ENCODE measurements at places on chromosomes 13 and 19.

DNA sequence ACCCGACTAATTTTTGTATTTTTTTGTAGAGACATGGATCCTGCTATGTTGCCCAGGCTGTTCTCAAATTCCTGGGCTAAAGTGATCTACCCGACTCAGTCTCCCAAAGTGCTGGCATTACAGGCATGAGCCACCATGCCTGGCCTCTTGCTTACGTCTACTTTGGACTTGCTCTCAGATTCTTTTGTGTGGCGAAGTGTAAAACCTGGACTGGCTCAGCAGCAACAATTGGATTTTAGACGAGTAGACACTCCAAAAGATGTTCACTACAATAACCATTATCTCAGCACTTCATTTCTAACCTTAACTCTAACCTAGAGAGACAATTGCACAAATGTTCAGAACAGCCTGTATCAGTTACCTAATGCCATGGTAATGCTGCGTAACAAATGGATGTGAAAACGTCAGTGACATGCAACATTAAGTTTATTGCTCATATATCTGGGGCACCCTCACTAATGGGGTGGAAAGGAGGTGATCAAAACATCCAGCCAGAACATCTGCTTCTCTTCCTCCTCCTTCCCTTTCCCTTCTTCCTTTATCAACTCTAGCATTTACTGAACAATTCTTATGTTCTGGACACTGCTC is 124.9 kb upstream of the MRI1 start:
- DNase-seq, result no peak

GRCh38 chr19:7199613-7200533 is 94.3 kb downstream of the INSR start:
- DNase-seq, result peak; percentile 30

- no peak for DNase-seq
These were observed at the start of gene NEK5 for GRCh38 chr13:52128714-52129700. Gene NEK5, minus strand, starts transcription at chr13:52129073. Its CDS starts 1,591 bp downstream, at chr13:52127482.

- DNase-seq, result no peak
These were observed 40.8 kb downstream of the RCBTB2 start for GRCh38 chr13:48492096-48492440.

GRCh38 chr13:44648392-44649103 is 72.4 kb upstream of the TSC22D1 start:
- DNase-seq, result peak; percentile 37

- no peak for DNase-seq
These were observed 349 bp upstream of the KISS1R start for GRCh38 chr19:916645-917322.

DNA sequence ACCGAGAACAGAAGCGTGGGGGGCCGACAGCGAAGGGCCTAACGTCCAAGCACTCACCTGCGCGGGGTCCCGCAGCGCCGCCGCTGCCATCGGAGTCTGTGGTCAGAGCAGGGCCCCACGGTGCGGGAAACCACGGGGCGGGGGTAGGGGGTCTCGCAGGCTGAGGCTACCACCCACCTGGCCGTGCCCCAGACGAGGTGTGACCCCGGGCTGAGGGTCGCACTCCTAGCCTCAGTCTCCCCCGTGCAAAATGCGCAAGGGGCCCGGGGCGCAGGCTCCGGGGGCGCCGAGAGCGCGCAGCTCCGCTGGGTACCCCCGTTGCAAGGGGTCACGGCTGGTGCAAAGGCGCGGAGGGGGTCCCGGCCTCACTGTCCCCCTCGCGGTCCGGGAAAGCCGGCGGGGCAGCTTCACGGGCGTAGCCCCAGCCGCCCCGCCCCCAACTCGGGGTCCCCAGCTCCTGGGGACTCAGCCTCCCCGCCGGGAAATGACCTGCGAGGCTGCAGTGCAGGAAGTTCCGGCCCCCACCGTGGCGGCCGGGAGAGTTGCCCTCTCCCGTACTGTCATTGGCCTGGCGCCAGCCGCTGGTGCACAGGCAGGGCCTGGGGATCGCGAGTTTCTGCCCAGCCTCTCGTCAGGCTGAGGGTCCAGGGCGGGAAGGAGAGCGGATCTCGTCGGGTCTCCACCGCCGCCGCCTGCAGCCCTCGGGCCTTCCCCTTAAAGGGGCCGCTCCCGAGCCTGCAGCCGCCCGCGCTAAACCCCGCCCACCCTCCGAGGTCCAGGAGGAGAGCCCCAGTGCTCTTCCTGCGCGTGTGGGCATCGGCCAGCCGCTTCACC is at the start of gene ZNF792:
TSS of gene ZNF792 (minus strand) at position 657 of the 834 bp plus-strand sequence. CDS start at position 90, 567 bp downstream.
- peak; percentile 61 for DNase-seq
